ENCODE measurements at places on chromosomes 6 and 20.

- DNase-seq: no peak
These were observed 107.0 kb downstream of the SYNDIG1 start for GRCh38 chr20:24576447-24576846.

DNA sequence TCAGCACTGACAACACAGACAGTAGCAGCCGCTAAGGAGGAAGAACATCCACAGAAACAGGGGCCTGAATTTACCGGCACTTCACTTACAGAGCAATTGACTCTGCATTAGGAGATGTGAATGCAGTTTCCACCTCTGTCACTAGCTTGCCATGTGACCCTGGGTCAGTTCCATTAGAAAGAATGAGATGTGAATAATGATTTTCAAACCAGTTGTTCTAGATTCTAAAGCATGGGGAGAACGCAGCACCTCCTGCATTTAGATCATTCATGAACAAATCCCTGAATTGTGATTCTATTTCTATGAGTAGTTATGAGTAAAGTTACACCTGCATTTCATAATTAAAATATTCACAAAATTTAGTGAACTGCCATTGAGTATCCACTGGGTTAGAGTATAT, 197.3 kb upstream of the EXOC2 start:
- no peak for DNase-seq

DNA sequence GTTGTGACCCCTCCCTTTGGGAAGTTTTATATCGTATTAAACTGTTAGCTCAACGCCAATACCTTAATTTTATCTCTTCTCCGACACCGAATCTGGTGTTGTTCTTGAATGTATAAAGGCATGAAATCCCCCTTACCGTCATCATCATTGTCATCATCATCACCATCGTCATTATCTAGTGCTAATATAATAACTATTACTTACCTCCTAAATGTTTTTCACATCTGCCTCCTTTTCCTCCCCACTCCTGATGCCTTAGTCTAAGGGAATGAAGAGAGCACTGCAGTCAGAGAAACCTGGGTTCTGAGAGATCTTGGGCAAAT, 677 bp upstream of the ZBTB24 start:
- peak; percentile 50 for DNase-seq

- no peak for DNase-seq
These were observed 11.1 kb upstream of the SLC4A11 start for GRCh38 chr20:3250091-3250504.

- DNase-seq: no peak
These were observed 152.7 kb upstream of the FKBP1C start for GRCh38 chr6:63058601-63059000.

DNA sequence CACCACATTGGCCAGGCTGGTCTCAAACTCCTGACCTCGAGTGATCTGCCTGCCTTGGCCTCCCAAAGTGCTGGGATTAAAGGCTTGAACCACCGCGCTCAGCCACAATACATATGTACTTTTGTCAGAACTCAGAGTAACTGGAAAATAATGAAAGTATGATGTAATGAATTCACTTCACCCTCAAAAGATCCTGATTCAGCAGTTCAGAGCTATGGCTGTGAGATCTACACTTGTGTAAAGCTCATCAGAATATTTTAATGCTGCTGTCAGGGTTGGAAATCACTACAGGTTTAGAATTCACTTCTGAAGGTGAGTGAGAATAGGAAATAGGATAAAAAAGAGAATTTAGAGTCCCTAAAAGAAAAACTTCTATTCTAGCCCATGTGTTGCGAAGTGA, 464.5 kb upstream of the NRSN1 start:
- no peak for DNase-seq

GRCh38 chr6:13614126-13614925, 809 bp upstream of the NOL7 start:
- no peak for DNase-seq

DNA sequence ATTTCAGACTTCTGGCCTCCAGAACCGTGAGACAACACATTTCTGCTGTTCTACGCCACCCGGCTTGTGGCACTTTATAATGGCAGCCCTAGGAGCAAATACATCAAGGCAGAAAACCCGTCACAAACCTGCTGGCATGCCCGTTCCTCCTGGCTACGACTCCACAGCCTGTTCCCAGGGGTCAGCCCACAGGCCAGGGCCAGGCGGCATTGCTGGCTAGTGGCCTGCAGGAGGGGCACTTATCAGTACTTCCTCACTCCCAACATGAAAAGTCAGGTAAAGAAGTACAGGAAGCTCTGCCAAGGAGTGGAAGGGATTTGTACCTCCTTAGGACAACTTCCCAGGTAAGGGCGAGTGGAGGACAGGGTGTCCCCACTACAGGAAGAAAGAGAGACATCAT, 223.1 kb upstream of the AGPAT4 start:
- DNase-seq: no peak

DNA sequence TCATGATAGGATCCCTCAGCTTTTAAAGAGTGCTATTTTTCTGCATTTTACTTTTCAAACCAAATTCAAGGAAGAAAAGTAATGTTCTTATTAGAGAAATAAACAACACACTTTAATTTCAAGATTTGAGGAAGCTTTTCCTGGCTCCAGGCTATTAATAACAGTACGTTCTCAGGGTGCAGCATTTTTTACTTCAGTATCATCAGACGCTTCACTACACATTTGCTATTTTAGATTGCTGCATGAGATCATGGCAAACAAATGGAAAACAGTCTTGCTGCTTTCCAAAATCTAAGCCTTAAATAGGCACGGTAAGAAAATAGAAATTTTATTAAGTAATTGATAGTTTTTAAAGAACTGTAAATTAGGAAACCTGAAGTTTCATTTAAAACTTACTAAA, 253.6 kb upstream of the EXOC2 start:
- no peak for DNase-seq

GRCh38 chr6:108656836-108657235, 96.1 kb downstream of the FOXO3 start:
- no peak for DNase-seq

GRCh38 chr6:16284472-16284871, 46.1 kb downstream of the GMPR start:
- no peak for DNase-seq

GRCh38 chr6:39496915-39497314, 174.4 kb upstream of the KCNK16 start:
- DNase-seq: peak; percentile 42

GRCh38 chr6:90158936-90159335, 137.7 kb downstream of the BACH2 start:
- DNase-seq: no peak

- peak; percentile 5 for DNase-seq
These were observed 85.6 kb downstream of the BFSP1 start for GRCh38 chr20:17445543-17445942.

DNA sequence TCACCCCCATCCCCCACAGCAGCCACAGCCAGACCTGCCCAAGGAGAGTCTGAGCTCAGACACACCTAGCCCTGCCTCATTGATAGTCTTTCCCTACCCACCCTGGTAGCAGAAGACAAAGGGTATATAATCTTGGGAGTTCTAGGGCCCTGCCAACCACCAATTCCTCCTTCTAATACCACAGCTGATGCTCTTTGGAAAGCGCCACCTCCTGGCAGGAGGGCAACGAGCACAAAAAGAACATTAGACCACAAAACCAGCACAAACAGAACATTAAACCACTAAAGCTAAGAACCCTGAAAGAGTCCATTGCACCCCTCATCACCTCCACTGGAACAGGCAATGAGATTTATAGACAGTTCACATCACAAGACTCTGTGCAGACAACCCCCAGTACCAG, 195.8 kb upstream of the FUT9 start:
- DNase-seq: no peak

DNA sequence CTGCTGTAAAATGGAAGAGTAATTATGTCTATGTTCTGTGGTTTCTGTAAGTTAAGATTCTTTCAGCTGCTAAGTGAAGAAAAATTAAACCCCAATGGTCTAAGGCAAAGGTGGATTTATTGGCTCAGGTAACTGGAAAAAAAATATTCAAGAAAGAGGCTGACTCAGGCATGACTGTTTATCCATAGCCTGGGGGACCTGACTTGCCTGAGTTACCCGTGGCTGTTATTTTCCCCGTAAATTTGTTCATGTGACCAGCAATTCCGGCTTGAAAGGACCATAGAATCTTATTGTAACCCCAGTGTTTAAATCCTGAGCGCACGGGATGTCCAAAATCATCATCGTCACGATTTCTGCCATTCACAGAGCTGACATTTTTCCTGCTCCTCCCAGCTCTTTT, 32.3 kb upstream of the SULF2 start:
- no peak for DNase-seq

GRCh38 chr6:39797751-39798150, 5.6 kb downstream of the DAAM2 start:
- DNase-seq: no peak

GRCh38 chr6:19557191-19557590, 280.0 kb upstream of the ID4 start:
- no peak for DNase-seq

DNA sequence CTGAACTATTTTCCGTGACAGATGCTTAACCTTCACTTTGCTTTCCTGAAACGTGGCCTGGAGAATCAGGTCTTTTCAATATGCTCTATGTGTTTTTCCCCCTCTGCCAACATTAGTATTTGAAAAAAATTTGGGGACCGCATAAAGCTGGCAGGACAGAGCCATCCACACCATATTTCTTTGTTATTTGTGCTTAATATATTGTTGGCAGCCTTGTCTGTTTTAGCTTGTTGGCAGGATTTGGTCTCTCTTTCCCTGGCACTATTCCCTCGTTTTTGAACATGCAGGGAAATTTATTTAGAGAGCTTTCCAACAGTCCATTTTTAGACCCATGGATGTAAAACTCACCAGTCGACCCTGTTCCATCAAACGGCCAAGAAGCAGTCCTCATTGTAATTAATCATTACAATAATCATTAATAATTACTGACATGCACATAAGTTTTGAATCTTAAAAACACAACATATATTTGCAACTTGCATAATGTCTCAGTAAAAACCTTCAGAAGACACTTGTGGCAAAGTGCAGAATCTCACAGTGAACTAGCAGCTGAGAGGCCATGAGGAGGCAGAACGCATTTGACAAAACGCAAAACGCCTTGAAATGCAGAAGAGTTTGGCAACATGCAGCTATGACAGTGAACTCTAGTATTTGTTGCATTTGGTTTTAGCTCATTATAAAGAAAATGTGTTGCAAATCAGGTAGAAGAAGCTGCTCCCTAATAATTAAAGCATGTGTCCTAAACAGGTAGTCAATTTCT, 514.2 kb downstream of the C6orf118 start:
- DNase-seq: no peak

- DNase-seq: no peak
These were observed 246.2 kb downstream of the PACRG start for GRCh38 chr6:162973980-162974379.

DNA sequence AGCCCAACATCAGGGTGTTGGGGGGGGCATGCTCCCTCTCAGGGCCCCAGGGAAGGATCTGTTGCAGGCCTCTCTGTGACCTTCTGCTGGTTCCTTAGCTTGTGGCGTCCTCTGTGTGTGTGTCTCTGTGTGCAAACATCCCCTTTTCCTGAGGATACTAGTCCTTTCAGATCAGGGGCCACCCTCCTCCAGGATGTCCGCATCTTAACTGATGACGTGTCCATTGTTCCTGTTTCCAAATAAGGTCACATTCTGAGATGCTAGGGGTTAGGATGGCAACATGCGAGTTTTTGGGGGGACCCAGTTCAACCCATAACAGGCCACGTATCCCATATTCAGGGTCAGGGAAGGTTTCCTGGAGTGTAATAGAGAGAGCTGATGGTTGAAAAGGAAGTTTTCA, 40.9 kb downstream of the GMPR start:
- DNase-seq: no peak

DNA sequence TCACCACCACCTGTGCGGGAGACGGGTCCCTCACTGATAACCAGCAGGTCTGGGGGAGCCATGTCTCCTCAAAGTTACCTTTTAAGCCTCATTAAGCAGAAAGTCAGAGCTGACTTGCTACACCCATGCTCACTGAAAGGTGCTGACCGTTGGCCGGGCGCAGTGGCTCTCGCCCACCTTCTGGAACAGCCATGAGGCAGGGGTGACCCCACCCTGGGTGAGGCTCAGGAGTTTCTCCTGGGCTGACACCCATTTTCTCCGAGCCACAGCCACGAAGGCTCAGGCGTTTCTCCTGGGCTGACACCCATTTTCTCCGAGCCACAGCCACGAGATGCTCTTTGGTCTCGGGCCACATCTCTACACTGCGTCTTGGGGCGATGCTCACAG, 10.2 kb downstream of the BHLHE23 start:
- no peak for DNase-seq

GRCh38 chr6:138230759-138231380, 12.6 kb upstream of the PBOV1 start:
- DNase-seq: no peak

GRCh38 chr6:165456286-165456685, 146.9 kb upstream of the C6orf118 start:
- no peak for DNase-seq

GRCh38 chr20:47059536-47059935, 164.9 kb downstream of the EYA2 start:
- DNase-seq: no peak

DNA sequence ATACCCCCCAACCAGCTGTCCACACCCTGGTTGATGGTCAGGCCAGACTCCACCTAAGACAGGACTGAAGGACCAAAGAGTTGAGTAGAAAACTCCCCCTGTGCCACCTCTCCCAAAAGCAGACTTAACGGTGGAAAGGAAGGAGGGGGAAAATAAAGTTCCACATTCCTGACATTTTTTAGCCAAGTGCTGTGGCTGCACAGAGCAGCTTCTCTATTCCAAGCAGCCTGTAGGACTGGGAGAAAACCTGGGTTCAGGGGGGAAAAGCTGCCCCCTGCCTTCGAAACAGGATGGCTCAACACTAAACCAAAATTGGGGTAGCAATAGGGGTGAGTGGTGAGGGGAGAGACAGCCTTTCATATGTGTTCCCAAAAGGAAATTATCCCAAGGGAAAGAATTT, 3.6 kb downstream of the TRAM2 start:
- DNase-seq: no peak

DNA sequence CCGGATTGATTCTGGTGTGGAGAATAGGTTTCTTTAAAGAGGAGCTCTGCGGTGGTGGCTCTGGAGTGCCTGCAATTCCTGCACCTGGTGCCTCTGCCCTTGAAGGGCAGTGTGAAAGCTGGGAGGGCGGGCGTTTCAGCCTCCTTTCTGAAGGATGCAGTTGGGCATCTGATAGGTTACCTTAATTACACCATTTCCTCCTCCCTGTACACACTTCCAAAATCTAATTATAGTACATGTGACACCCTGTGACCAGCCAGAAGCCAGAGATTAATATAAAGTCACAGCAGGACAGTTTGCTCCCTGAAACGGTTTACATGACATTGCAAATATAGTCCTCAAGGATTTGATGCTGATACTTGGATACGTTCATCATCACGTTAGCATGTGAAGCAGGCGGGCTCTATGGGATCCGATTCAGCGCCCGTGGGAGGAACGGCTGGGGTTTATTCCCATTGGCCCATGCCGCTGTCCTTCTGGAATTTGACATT, 548.2 kb downstream of the QKI start:
- no peak for DNase-seq

DNA sequence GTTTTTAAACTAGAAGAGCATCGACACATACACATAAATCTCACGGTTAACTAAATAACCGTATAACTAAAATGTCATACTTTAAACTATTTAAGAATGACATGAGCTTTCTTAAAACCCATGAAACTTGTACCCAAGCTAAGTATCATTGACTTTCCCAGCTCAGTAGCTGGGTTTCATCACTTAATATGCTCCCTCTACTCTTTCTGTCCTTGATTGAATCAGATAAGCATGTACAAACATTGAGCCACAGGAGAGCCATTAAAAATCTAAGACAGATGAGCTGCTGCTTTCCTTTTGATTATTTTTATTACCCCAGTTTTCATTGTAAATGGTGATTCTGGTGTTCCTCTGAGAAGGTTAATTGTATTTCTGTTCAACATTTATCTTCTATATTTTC, 115.8 kb downstream of the FOXO3 start:
- no peak for DNase-seq

Data from right kidney (tissue), 9 donors.